NCI-H69 (cell line): ENCODE measurements at places on chromosomes 1 and 21.

- no peak for DNase-seq
These were observed 47.2 kb upstream of the DNAH14 start for GRCh38 chr1:224882264-224882663.

- no peak for DNase-seq
These were observed 10.7 kb upstream of the MYOCOS start for GRCh38 chr1:171611306-171611705.

DNA sequence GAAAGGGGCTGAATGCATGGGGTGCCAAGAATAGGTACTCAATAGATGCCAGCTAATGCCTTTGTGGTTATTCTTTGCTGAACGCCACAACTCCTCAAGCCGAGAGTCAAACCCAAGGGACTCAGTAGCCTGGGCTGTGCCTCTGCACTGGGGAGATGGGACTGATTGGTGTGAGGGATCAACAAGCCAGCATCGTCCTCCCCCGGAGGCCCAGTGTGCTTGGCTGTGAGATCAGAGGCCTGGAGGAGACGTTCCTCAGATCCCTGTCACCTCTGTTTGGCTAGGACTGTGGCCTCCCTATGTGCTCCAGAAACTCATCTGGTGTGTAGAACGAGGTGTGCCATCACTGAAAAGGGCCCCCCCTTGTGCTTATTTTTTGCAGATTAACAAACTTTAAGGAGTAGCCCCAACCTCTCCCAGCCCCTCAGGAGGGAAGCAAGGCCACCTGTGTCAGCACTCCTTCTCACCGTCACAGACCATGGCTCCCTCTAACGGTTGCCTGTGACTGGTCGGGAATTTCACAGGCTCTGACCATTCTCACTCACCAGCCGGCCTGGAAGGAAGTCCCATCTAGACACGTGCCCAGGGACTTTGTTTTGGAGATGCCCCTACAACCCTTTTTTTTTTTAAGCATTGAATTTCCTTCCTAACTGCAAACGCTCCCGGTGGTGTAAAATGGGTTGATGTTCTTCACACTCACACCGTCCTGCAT, 194.0 kb upstream of the VAMP3 start:
- DNase-seq, result peak; percentile 3

DNA sequence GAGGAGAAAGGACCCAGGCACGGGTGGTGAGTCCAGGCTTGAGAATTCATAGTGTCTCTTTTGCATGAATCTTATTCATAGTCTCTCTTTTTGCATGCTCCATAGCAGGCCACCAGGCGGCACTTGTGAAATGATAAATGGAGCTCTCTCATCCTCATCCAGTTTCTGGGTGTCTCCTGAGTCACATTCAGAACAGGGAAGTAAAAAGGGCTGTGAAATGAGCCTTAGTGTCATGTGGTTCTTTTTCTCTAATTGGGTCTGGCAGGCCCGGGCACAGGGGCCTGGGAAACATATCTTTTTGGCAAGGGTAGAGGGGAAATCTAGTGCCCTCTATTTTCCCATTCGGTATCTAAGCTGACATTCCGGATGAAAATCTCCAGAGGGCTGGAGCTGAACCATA, 19.1 kb upstream of the NCF2 start:
- peak; percentile 73 for DNase-seq

GRCh38 chr1:185559684-185560331, 174.4 kb upstream of the HMCN1 start:
- peak; percentile 33 for DNase-seq

DNA sequence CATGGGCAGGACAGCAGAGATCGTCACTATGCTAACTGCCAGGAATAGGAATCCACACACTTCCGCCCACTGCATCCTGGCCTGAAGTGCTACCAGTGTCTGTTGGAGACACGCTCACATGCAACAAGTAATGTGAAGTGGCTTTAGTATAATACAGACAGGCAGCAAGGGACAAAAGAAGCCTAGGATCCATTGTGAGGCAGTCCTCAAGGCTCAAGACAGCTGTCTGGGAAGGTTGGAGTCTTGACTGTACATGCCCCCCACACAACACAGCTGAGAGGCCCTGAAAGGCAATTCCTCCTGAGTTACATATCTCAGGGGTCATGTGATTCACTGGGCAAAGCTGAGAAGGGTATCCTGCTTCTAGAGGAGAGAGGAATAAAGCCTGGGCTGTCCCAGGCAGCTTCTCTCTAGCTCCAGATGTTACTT, 39.9 kb upstream of the CD1D start:
- no peak for DNase-seq

DNA sequence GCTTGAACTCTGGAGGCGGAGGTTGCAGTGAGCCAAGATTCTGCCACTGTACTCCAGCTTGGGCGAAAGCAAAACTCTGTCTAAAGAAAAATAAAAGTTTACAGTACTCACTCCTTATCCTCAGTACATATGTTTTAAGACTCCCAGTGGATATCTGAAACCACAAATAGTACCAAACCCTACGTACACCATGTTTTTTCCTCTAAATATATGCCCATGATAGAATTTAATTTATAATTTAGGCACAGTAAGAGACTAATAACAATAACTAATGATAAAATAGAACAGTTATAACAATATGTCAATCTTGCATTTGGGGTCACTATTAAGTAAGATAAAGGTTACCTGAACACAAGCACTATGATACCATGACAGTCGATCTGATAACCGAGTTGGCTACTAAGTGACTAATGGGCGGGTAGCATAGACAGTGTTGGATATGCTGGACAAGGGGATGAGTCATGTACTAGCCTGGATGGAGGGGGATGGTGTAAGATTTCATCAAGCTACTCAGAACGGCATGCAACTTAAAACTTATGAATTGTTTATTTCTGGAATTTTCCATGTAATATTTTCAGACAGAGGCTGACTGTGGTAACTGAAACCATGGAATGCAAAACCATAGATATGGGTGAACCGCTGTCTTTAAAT, 43.7 kb downstream of the ST7L start:
- no peak for DNase-seq

DNA sequence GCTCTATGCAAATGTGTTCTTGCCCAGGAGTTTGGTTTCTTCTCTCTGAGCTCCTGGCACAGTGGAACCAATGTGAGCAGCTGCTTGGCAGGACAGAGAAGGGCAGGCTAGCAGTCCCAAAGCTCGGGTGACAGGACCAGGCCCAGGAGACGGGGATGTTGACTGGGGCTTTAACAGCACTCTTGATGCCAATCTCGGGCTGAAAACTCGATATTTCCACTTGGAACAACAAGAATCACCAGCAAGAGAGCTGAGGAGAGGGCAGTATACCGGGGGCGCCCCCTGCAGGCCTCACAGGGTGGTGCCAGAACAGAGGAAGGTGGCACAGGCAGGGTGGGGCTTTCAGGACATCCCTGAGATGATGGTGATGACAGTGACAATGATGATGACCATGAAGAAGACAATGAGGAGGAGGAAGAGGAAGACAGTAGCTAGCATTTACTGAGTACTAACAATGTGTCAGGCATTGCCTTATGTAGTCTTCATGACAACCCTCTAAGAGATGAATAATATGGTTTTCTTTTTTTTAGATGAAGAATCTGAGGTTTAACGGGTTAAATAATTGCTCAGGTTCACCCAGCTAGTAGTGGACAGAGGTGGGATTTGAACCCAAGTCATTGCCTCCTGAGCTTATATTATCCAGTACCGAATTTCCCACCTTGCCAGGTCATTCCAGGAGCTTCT, 2.7 kb upstream of the KCNJ9 start:
- peak; percentile 66 for DNase-seq

DNA sequence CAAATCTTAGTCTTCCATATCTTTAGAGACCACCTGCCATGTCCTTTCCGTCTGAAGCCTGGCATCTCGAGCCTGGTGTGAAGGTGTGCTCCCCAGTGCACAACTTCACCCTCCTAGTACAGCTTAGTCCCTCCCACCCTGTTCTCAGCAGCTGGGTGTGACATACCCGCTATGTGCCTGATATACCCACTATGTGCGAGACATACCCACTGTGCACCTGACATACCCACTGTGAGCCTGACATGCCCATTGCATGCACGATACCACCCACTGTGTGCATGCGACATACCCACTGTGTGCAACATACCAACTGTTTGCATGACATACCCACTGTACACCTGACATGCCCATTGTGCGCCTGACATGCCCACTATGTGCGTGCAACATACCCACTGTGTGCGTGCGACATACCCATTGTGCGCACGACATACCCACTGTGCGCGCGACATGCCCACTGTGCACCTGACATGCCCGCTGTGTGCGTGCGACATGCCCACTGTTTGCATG, 3.0 kb upstream of the RRP1 start:
- no peak for DNase-seq

GRCh38 chr1:156502391-156502893, 1.9 kb upstream of the MEF2D start:
- DNase-seq, result no peak

- DNase-seq, result peak; percentile 90
These were observed 107.6 kb upstream of the IPO9 start for GRCh38 chr1:201721082-201722049.

DNA sequence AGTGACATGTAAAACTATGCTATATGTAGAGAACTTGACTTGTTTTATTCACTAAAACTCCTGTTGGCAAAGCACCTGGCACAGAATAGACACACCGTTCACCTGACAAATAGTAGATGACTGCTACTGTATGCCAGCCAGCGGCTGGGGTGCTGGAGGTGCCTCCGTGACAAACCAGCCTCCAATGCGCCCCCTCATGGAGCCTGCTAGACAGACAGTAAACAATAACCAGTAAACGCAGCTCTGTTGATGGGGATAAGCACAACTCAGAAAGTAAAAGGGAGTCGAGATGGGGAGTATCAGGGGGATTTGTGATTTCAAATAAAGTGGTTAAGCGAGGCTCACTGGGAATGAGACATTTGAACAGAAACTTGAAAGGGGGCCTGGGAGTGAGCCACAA, 107.2 kb downstream of the PRDM2 start:
- peak; percentile 32 for DNase-seq

DNA sequence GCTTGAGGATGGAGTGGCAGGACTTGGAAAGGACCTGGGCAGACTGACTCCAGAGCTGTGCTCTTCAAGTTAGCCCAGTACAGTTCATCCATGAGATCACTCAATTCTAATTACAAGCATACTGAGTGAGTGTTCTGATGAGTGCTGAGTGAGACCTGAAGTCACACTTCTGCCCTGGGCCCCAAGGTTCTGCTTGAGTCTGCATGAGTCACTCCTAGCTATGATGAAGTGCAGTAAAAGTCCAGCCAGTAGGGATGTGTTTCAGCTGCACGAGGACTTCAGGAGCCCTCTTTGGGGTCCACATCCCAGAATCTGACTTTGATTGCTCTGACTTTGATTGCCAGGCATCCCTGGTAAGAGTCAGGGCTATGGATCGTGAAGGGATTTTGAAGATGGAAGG, 35.8 kb downstream of the PLEKHA6 start:
- no peak for DNase-seq

DNA sequence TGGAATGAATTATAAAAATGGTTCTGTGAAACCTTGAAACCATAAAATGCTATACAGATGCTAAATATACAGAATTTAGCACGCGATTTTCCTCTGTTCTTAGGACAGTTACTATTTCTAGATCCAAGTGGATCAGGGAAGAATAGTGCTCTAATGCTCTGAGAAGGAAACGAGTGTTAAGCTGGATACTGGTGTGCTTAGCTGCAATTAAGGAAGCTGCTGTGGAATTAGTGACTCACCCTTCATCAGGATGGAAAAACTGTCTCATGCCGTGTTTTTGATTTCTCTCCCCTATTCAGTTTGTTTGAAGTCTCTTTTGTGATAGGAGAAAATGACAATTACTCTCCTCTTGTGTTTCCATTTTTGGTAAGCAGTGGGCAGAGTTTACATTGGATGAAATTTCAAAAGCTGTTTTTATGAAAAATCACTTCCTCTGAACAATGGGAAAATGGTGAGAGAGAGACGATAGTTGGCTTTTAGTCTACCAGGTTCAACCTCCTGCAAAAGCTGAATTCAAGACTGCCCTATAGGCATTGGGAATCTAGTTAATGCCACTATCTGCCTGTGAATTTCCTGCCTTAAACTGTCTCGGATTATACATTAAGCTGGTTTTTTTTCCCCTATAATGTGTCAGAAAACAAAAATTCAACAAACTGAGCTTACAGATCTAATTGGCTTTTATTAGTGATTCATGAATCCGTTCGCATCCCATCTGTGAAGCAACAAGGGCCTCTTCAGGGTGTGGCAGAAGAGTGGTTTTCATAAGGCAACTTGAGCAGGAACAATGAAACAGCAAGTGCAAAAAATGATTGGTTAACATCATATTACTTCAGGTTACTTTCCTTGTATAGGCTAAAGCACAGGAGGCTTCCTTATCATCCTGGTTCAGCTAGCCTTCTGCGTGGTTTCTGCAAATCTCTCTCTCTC, 179.8 kb downstream of the ST6GALNAC3 start:
- peak; percentile 76 for DNase-seq

- no peak for DNase-seq
These were observed 719 bp downstream of the SOD1 start for GRCh38 chr21:31660259-31660565.
